ENCODE measurements at places on chromosomes 4 and X.
A peak's percentile ranks its signal among the peaks of the same experiment; 100 is the strongest.

- no peak for DNase-seq
These were observed 170.4 kb downstream of the SHROOM4 start for GRCh38 chrX:50643525-50644137.

GRCh38 chr4:185470501-185471195 lies 885 bp downstream of the CCDC110 start:
- peak; percentile 17 for DNase-seq

DNA sequence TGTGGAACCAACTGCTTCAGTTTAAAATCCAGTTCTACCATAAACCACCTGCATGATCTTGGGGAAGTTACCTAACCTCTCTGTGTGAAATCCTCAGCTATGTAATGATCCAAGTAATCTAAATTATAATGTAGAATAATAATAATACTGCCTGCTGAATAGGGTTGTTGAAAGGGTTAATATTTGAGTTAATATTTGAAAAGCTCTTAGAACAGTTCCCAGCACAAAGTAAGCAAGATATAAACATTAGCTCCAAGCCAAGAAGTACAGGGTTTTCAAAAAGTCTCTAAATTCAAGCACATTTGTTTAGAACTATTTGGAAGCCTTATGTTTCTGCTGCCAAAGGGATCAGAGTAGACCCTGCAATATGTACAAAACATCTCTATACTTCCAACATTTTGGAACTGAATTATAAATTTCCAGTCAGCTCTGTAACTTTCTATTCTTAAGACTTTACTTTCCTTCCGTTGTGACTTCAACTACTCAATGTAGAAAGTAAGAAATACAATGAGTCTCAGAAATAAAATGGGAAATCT lies 76.7 kb upstream of the FAM9C start:
- DNase-seq: no peak

GRCh38 chr4:94207469-94208224 lies at the start of gene SMARCAD1:
Gene SMARCAD1, plus strand, starts transcription at chr4:94207865. Its CDS starts 530 bp downstream, at chr4:94208395.
- peak; percentile 83 for DNase-seq

GRCh38 chrX:10039821-10040793 lies 72.9 kb downstream of the CLDN34 start:
- DNase-seq: no peak

DNA sequence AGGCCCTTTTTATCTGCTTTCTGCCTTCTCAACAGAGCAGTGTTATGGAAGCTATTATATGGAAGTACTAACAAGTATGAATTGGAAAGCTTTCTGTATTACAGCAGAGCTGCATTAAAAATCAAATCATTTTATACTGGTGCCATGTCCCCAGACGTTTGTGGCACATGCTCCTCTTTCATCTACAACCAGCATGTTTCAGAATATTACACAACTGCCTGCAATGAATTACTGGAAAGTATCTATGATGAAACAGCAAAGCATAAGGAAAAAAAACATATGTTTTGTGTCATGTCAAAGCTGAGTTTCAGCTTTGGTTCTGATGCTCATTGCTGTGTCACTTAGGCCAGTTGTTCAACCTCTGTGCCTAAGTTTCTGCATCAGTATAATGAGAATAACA lies 576.8 kb downstream of the GBA3 start:
- DNase-seq: no peak

DNA sequence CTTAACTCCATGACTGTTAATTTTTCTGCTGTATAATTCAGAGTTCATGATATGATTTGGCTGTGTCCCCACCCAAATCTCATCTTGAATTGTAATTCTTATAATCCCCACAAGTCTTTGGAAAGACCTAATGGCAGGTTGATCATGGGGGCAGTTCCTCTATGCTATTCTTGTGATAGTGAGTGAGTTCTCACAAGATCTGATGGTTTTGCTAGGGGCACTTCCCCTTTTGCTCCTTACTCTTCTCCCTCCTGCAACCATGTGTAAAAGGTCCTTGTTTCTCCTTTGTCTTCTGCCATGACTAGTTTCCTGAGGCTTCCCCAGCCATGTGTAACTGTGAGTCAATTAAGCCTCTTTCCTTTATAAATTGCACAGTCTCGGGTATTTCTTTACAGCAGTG lies 1751.9 kb downstream of the ARAP2 start:
- DNase-seq: no peak

DNA sequence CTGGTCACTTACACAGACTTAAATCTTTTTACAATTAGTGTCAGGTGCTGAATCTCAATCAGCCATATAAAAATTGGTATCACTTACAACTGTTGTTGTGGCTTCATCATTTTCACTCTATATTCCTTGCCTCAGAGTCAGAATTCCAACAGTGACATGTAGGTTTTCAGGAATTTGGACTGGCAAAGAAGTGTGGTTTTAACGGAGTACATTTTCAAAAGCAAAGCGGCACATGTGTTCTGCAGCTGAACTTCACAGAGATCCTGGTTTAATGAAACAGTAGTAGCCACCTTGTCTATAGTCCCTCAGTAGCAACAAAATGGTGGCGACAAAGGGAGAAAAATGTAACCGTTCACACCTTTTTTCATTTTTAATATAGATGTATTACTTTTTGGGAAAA lies 486.6 kb downstream of the FAT4 start:
- no peak for DNase-seq

GRCh38 chr4:91280551-91281290 lies 1023.0 kb upstream of the GRID2 start:
- DNase-seq: no peak

DNA sequence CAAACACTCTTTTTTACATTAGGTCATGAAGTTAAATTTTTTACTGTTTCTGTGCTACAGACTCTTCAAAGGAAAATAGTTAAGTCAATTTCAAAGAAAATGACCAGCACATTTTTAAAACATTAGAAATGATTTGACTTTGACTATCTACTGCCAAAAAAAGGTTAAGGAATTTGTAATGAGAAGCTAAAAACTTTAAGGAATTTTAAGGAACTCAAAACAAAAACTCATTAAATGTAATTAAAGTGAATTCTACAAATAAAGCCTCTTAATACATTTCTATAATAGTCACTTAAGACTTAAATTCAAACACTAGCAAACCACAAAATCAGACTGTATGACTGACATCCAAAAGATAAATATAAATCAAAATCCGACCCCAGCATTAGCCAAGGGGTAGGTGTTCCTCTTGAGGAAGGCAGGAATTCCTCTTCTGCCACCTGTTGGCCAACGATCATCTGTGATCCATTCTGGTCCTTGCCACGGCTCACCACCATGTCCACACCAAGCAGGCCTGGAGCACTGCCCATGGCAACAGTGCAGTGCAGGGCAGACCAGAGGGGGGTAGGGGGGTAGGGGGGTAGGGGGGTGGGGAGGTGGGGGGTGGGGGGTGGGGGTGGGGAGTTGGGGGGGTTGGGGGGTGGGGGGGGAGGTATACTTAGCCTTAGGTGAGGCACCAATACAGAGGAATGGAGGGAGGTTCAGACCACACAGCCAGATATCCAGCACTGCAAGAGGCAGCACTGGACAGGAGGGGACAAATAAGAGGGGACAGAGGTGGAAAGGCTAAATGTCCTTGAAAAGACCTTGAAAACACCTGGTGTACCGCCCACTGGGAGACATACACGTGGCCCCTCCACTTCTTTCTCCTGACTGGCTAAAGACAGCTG lies 287.4 kb downstream of the CHIC1 start:
- DNase-seq: peak; percentile 29

DNA sequence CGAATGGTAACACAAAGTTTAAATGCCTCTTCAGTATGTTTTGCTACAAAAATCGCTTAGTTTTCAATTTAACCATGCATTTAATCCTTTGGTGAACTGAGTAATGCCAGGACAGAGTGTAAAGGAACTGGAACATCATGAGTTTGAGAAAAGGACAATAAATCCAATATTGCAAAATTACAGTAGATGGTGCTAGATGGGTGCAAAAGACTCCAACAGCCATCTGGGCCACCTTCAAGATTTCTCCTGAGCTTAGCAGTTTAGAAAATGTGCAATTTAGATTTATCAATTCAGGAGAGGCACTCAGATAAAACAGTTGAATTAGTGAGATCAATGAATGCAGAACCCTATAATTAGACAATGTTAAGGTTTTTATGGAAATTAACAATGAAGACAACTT lies 33.2 kb upstream of the MID1IP1 start:
- peak; percentile 11 for DNase-seq

DNA sequence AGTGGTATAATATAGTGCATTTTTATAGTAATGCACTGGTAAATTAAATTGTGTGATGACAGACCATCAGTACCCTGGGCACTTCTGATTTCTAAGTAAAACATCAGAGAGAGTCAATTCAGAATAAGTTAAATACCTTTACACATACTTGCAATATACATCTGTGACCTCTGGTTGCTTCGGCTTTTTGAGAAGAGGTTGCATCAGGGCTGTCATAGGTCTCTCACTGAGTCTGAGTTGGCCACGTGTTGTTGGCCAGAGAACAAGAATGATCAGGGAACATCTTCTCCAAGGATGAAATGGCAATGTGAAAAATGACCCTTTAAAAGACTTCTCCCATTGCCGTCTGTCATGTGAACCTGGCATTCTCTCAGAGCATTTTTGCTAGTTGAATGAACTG lies 36.9 kb upstream of the PUDP start:
- no peak for DNase-seq

DNA sequence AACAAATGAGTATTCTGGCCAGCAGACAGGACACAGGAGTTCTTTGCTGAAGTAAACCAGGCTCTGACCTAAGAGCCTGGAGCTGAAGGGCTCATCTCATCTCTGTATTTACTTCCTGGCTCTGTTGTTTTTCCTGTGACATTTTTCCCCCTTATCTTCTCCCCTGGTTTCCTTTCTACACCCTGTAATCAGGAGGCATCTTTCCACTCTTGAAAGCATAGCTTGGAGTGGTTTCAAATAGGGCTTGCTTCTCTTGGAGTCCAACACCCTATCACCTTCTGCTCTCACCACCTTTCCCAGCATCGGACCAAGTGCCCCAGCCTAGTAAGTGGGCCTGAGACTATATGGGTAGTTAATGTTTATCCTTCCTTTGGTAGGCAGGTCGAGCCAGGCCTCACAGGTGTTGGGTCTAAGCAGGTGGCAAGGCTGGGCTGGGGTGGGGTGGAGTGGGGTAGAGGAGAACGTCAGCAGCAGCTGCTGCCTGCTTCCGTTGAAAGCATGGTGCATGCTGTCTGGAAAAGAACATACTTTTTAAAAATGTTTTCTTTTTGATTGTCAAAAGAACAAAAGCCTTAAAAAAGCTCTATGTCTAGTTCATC lies 1.2 kb downstream of the DRP2 start:
- DNase-seq: no peak

DNA sequence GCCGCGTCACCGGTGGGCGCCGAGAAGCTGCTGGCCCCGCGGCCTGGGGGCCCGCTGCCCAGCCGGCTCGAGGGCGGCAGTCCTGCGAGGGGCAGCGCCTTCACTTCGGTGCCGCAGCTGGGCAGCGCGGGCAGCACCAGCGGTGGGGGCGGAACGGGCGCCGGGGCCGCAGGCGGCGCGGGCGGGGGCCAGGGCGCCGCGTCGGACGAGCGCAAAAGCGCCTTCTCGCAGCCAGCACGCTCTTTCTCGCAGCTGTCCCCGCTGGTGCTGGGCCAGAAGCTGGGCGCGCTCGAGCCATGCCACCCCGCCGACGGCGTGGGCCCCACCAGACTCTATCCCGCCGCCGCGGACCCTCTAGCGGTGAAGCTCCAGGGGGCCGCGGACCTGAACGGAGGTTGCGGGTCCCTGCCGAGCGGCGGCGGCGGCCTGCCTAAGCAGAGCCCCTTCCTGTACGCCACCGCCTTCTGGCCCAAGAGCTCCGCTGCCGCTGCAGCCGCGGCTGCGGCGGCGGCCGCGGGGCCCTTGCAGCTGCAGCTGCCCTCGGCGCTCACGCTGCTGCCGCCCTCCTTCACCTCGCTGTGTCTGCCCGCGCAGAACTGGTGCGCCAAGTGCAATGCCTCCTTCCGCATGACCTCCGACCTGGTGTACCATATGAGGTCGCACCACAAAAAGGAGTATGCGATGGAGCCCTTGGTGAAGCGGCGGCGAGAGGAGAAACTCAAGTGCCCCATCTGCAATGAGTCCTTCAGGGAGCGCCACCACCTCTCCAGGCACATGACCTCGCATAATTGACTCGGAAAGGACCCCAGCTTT lies 5.6 kb downstream of the PRDM8 start:
- peak; percentile 66 for DNase-seq

- DNase-seq: no peak
These were observed 47.4 kb upstream of the KDR start for GRCh38 chr4:55172694-55173287.

- DNase-seq: no peak
These were observed 963.1 kb downstream of the RPA4 start for GRCh38 chrX:97846718-97847237.

DNA sequence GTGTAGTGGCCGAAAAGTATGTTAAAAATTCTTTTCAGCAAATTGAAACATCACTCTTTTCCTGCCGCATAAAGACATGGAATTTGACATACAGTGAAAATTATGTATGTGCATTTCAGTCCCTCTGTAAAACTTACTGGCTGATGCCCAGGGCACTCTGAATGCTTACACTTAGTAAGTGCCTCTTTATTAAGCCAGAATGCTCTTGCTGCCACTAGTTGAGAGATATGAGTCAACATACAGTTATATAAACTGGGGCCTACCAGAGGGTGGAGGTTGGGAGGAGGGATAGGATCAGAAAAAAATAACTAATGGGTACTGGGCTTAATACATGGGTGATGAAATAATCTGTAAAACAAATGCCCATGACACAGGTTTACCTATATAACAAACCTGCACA lies 38.1 kb upstream of the TRPC5 start:
- no peak for DNase-seq

DNA sequence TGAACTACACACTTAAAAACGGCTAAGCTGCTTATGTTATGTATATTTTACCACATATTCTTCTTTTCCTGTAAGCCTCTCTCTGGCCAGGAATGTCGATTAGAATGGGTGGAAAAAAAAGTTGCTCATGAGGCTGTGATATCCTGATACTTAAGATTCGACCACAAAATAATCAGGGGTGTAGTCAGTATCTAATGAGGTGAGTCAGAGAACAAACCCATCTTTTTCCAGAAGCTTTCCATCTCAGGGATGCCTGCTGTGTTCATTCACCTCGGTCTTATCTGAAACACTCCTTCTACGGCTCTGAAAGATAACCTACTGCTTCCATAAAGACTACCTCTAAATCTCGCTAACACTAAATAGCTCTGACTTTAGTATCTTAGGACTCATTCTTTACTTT lies 142.7 kb upstream of the MAP3K15 start:
- DNase-seq: no peak

GRCh38 chr4:7779432-7779768 lies 160.3 kb downstream of the AFAP1 start:
- no peak for DNase-seq

GRCh38 chrX:153642051-153642654 lies 4.8 kb upstream of the DUSP9 start:
- DNase-seq: peak; percentile 57

Measured in GM13977 (cell line).